ENCODE measurements at places on chromosomes 4 and X.

GRCh38 chr4:6319530-6320150 lies 50.0 kb downstream of the WFS1 start:
- DNase-seq: no peak

DNA sequence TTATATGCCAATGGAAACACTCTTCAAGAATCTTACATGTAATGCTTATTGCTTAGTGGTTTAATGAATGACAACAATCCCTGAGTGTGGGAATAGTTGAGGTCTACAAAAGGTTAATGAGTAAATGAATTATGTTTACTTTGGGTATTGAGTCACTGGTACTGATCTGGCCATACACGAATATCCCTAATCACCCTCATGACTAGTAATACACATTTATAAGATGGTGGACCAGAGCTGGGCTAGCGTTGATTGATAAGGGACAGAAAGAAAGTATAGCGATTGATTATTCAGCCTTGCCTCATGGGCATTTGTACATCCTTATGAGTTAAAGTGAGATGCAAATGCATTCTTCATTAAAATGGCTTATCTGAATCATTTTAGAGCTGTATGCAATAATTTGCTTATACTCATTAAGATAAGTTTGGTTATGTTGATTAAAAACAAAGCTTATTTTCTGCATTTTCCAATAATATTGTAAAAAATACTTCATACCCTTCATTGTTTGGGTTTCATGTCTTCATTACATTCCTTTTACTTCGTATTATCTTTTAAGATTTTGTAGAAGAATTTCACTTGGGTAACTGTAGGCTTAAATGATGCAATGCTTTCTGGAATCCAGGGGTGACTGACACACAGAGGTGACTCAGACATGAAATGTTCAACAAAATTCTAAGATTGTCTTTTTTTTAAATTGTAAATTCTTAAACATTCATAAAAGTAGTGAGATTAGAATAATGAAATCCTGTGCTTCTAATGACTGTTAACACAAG lies 47.4 kb downstream of the FGF2 start:
- DNase-seq: no peak

- DNase-seq: no peak
These were observed 114.6 kb downstream of the RBM47 start for GRCh38 chr4:40515037-40515397.

DNA sequence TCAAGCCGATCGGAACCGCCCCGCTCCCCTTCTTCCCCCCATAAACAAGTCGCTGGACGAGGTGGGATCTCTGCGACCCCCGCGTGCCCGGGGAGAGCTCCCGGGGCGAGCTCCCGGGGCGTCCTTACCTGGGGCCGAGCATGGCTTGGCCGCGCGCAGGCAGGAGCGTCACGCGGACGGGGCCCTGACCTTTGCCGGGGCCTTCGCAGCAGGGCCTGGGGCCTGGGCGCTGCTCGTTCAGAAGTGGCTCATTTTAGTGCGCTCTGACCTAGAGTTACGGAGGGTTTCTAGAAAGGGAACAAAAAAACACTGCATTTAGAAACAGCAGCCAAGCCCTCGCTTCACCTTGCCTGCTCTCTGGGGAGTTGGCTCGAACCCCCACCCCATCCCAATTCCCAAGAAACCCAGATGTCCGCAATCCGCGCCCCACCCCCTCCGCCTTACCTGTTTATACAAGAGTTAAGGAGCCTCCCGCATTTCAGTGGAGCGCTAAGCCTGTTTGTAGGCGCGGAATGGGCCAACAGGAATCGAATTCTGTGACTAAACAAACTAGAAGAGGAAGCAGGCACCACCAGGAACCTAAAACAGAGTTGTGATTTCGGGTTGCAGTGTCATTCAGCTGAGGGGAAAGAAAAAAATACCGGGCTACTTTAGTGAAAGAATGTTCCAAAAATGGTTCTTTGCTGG lies 814 bp upstream of the RBM47 start:
- DNase-seq: no peak

DNA sequence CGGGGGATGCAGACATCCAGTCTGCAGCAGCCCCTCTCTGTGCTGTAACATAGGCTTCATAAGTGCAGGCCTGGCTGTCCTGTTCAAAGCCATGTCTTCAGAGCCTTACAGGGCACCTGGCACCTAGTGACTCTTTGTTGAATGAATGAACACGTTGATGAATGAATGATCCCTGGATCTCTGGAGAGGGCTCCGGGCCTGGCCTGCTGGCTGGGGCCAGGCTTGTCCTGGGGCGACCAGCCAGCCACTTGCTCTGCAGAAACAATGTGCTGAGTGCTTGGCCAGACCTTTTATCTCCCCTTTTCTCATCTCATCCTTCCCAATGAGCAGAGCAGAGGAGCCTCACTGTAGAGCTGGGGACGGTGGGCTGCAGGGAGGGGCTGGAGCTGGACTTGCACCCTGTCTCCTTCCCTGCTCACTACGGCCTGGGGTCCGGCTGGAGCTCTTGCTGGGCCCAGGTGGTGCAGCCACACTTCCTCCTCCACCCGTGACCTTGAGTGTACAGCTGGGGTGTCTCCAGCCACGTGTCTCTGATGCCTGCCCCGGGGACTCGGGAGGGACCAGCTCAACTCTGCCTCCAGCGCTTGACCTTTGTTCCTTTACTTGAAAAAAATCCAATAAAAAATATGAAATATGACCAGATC lies 77.9 kb downstream of the PSAPL1 start:
- DNase-seq: no peak

DNA sequence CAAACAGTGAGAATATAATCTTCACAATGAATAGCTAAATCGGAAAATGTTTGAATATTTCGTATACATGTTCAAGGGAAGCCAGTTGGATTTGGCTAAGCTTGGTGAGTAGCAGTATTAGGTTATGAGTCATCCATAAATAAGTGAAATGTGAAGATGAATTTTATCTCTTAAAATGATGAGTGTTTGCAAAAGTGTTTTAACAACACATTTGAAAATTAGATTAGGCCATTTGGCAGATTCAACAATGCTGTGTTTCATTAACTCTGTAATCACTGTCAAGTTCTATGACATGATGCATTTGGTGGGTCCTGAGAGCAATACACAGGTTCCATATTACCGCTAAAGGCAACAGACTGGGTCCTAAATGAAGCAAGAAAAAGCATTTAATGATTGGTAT lies 301.9 kb upstream of the PRPS2 start:
- DNase-seq: no peak
